ENCODE measurements at places on chromosomes 13 and 19.

DNA sequence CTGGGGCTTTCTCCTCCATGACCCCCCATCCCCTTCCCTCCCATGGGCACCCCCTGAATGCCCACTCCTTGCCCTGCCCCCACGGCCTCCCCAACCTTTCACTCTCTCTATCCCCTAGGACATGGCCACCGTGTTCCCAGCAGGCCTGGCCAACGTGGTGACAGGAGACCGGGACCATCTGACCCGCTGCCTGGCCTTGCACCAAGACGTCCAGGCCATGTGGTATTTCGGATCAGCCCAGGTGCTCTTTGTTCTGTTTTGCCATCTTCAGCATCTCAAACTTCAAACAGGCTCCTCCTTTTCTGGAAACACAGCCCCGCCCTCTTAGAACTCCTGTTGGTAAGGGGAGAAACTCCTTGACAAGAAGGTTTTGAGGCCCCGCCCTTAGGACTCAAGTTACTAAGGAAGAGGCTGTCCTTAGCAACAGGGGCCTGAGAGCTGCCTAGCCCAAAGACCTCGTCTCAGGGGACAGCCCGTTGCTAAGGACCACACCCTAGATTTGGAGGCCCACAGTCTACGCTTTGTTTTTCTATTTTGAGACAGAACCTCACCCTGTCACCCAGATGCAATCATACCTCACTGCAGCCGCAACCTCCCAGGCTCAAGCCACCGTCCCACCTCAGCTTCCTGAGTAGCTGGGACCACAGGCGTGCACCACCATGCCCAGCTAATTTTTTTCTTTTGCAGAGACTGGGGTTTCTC, 5.1 kb upstream of the FLT3LG start:
- peak; percentile 91 for DNase-seq

- DNase-seq, result no peak
These were observed 51.5 kb downstream of the GAS6 start for GRCh38 chr13:113812178-113813040.

GRCh38 chr19:19399733-19400433, 5.6 kb upstream of the GATAD2A start:
- no peak for DNase-seq

GRCh38 chr13:105035092-105035491, 1500.4 kb downstream of the EFNB2 start:
- DNase-seq, result no peak

- no peak for DNase-seq
These were observed 5.8 kb upstream of the USE1 start for GRCh38 chr19:17209126-17210036.

GRCh38 chr13:80341101-80341755, at the start of gene SPRY2:
TSS of gene SPRY2 (minus strand) at chr13:80341126. CDS start at chr13:80337705, 3,421 bp downstream.
- DNase-seq, result peak; percentile 96

DNA sequence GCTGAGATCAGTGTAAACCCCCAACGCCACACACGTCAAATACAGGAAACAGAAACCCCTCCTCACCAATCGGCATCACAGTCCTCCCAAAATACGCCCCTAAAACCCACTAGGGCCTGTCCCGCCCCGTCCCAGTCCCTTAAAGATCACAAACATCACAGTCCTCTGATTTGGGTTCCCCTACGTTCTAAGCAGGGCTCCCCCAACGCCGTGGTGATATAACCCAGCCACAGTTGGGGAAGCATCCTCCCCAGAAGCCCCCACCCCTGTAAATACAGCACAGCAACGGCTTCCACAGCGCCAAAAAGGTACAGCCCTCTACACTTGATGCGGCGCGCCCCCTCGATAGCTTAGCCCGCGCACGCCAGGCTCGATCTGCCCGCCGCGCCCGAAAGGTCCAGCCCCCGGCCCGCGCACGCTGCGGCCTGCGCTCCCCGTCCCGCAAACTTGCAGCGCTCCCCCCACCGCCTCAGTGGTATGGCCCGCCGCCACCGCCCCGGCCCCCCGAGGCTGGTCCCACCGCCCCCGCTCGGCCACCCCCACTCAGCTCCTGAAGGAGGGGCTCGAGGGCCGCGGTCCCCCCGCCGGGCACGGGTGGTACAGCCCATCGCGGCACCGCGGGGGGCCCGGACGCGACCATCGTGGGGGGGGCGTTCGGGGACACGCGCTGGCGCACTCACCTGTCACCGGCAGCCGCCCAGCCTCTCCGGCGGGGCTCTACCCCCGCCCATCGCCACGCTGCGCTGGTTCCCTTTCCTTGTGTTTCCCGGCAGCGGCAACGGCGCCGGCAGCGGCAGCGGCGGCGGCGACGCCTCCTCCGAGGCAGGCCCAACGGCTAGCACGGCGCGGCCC, at the start of gene AKT2:
AKT2 (minus strand) TSS at position 845 of the 852 bp plus-strand sequence. CDS start 20,078 bp downstream, outside the sequence.
- no peak for DNase-seq

All from tibial artery (tissue), 4 donors.